ENCODE measurements at places on chromosomes 1 and 21.

DNA sequence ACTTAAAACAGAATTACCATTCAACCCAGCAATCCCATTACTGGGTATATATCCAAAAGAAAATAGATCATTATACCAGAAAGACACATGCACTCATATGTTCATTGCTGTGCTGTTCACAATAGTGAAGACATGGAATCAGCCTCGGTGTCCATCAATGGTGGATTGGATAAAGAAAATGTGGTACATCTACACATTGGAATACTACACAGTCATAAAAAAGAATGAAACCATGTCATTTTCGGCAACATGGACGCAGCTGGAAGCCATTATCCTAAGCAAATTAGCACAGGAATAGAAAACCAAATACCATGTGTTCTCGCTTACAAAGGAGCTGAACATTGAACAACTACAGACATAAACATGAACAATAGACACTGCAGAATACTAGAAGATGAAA lies 244.8 kb upstream of the PROX1 start:
- no peak for DNase-seq

GRCh38 chr1:228846952-228847351 lies 111.7 kb downstream of the RHOU start:
- no peak for DNase-seq

- no peak for DNase-seq
Observed at GRCh38 chr1:174190691-174191199, 31.4 kb downstream of the RABGAP1L start.

DNA sequence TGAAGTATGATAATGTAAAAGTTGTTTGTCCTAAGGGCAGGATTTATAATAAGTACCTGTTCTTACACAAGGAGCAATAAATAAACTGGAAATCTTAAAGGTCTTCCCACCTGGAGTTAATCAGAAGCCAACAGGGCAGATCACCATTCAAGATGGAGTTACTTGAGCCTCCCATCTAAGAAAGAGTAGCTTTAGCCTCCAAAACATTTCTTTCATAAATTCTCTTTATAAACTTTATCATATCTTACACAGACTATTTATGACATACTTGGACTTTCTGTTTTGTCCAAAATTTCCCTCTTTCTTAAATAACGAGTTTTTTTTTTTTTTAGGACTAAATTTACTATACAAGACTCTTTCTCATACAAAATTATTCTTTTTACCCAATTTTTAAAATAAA lies 18.5 kb downstream of the OR2T1 start:
- no peak for DNase-seq

- DNase-seq: no peak
Observed at GRCh38 chr1:72278461-72278860, 3.9 kb downstream of the NEGR1 start.

GRCh38 chr1:154748405-154748775 lies 121.7 kb downstream of the KCNN3 start:
- no peak for DNase-seq

- DNase-seq: no peak
Observed at GRCh38 chr21:35743571-35743970, 316.8 kb downstream of the SETD4 start.

GRCh38 chr1:47587891-47588582 lies 150.2 kb downstream of the FOXD2 start:
- no peak for DNase-seq

DNA sequence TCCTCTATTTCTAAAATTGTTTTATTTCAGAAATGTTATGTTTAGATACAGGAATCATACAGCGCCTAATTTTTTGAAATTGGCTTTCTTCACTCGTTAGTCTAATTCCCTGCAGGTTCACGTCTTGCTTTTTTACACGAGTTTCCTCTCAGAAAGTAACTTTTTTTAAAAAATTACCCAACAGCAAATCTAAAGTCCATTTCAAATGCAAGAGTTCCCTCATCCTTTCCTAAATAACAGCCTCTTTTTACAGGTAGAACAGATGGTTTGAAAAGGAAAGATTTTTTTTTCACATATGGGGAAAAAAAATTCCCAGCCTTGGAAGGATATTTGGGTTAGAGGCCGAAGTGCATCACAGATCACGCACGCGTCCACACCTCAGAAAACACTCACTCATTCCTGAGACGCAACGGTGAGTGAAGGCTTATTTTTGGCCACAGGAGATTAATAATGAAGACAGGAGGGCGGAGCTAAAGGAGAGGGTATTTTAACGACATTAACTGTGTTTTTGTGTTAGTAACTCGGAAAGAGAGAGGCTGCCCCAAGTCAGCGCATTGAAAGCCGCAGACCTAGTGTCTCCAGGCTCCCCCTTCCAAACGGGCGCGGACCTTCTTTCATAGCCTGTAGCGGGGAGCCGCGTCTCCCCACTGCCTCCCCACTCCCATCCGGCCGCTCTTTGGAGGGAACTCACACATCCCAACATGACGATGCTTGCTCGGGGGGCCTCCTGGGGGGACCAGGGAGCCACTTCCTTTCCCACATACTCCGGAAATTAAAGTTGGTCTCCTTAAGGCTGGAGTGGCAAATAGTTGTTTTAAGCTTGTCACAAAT lies 969 bp upstream of the RIPK4 start:
- no peak for DNase-seq

GRCh38 chr1:174786760-174787159 lies 213.0 kb upstream of the CACYBP start:
- DNase-seq: no peak

DNA sequence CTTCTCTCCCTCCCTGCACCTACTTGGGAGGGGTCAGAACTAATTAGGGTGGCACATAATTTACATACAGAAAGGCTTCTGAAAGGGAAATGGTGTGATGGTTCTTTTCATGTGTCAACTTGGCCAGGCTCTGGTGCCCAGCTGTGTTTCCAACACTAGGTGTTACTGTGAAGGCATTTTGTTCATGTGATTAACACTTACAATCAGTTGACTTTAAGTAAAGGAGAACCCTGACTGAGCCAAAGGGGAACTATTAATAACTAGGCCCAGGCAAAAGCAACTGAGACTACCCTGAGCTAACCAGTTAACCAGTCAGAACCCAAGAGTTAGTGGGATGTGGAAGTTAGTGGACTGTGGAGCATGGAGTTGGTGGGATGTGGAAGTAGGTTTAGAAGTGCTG lies 114.9 kb downstream of the SEC16B start:
- DNase-seq: no peak

DNA sequence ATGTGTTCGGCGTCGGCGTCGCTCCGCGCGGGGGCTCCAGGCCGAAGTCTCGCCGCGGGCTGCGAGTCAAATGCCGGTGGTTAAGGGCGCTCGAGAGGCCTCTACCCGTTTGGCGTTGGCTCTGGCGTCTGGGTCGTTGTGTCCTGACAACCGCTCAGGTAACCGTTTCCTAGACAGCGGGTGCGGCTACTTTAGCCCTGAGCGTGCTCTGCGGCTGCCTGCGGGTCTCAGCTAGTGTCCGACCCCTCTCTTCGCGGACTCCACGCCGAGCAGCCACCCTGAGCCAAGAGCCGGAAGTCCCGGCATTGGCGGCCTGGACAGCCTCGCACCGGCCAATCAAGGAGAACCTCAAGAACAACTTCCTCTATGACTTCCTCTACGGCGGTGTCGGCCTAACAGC lies 173.4 kb downstream of the SETD4 start:
- DNase-seq: no peak

GRCh38 chr1:55718758-55719671 lies 503.9 kb upstream of the USP24 start:
- no peak for DNase-seq

DNA sequence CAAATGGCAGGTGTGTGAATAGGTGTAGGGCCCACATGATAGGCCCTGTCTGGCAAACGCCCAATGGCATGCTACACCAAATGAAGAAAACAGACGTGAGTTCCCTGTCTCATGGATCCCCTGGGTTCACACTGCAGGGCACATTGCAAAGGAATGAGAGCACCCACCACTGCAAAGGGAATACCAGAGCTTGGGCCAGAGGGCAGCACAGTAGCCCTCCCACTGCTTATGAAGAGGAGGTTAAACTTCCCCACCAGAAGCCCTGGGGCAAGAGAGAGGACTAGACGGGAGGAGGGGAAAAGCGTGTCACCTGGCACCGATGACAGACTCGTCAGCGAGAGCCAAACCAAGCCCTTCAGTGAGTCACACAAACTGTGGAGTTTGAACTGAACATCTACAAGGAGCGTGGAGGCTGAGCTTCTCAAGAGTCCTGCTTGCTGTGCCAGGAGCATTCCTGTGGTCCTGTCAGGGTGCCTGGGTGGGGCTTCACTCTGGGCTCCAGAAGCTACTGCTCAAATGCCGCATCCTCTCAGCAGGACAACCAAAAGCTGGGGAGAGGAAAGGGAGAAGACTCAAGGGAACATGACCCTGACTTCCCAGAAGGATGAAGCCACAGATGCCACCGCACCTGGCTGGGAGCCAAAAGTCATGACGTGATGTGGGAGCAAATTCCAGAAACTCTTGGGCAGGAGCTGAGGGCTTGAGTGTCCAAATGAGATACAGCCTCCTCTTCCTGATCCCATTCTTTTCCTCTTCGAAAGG lies 61.1 kb downstream of the TOMM20 start:
- DNase-seq: no peak

GRCh38 chr1:232398823-232399222 lies 231.1 kb downstream of the SIPA1L2 start:
- DNase-seq: no peak

GRCh38 chr1:81349194-81349965 lies 451.4 kb upstream of the ADGRL2 start:
- DNase-seq: no peak

- no peak for DNase-seq
Observed at GRCh38 chr1:92363401-92363800, 64.5 kb downstream of the RPAP2 start.

DNA sequence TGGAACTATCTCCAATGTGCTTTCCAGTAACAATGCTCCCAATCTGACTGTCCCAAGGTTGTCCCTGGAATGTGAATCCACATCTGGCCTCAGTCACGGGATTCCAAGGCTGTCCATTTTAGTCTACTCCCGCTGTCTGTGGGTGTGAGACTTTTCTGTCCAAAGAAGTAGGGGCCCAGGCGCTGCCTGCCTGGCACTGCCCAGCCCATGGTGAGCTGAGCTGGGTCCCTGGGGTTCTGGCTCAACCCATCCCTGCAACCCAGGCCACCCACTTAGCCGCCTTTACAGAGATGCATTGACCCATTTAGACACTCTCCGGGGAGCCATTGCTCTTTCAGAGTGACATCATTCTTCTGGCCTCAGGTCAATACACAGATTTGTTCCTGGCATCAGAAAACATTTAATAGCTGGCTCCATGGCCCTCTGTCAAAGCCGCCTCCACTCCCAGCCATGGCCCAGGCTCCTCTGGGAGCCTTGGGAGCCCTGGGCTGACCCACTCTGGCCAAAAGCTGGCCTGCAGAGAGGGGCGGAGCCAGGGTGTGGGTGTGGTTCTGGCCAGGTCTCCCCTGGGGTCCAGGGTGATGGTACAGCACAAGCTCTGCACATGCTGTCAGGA lies 47.2 kb upstream of the PAX7 start:
- DNase-seq: no peak

DNA sequence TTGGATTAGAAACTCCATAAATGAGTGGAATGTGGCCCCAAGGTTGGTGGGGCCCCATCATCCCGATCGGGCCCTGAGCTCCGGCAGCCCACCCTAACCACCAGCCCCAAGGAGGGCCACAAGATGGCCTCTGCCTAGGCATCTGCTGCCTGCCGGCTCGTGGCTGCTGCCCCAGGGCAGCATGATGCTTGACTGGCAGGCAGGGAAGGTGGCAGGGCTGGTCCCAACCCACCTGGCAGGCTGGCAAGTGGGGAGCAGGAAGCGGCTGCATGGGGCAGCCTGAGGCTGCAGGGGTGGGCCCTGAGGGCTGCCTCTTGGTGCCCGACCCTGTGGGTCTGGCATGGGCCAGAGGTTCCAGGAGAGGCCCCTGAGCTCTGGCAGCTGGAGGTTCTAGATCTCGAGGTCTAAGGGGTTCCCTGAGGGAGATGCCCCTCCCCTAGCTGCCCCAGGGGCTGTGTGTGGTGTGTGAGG lies 760 bp upstream of the GJC2 start:
- DNase-seq: no peak

GRCh38 chr1:226712742-226713419 lies 26.2 kb downstream of the ITPKB start:
- no peak for DNase-seq

- DNase-seq: no peak
Observed at GRCh38 chr1:30520476-30520875, 202.9 kb downstream of the MATN1 start.

DNA sequence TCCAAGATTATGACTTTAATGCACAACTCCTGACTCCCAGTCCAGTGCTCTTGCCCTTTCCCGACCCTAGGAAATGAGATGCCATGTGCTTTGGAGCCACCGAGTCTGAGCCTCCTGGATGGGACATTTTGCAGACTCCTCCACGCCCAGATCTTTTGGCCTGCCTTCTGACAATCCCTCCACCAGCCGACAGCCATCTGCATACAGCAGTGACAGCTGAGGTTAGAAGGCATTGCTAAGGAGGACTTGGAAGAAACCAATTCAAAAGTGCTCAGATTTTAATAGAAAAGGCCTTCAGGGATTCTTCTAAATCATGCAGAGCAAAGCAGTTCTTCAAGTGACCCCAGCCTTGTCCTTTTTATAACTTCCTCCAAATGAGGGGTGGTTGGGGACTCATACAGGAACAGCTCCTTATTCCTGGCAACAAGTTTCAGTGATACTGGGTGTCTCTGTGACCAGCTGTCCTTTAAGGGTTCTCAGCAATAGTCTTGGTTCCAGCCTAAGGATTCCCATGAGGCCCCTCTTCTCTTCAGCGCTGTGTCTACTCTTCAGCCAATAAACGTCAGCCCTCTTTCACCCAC lies 369.3 kb downstream of the PBX1 start:
- DNase-seq: no peak

DNA sequence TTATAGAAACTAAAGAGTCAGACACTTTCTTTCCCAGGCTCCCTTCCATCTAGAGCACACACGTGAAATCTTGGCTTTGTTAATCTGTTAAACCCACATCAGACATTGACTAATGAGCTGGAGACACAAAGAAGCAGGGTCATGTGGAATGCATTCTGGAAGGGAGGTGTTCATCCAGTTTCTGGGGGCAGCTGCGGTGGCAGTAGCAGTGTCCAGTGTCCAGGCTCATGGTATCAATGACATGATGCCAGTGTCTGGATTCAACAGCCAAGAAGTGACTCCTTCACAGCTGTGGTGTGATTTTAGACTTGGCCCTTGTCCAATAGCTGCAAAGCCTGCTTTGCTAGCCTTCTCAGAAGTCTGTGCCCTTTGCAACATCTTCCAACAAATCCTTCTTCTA lies 95.2 kb downstream of the NTPCR start:
- DNase-seq: no peak

DNA sequence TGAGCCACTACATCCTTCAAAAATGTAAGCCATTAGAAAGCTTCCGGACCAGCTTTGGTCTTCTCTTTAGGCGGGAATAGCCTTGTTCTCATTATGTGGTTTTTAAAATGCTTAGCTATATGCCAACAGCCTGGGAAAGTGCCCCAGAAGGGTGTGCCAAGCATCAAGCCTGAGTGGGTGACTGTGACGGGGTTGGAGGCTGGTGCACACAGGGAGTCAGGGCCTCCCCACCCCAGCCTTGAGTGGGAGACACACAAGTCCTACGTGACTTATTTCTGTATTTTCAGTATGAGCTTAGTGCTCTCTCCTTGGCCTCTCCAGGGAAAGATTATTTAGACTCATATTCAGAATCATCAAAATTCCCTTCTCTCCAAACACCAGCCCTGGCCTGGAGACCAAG lies 9.8 kb downstream of the UBASH3A start:
- no peak for DNase-seq

- DNase-seq: no peak
Observed at GRCh38 chr21:30251781-30252180, 31.0 kb downstream of the KRTAP24-1 start.

GRCh38 chr1:56917356-56917755 lies 48.5 kb downstream of the C8B start:
- no peak for DNase-seq
